ENCODE measurements at places on chromosomes 2 and 18.

DNA sequence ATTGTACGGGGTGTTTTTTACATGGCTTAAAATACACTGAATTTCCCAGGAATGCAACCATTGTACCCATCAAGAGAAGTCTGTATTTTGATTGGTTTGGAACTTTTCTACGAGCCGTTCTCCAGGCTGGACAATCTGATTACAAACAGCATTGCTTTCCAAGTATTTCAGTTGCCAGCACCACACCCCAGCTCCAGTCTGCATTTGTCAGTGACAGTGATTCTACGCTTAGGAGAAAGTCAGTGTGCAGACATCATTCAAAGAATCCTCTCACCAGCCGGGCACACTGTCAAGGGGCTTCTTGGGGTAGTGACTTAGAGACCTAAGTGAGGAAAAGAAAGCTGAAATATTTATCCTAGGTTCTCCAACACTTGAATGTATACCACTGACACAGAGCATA lies 194.1 kb downstream of the ANAPC1 start:
- no peak for DNase-seq

- no peak for DNase-seq
These were observed 14.5 kb upstream of the KIF1A start for GRCh38 chr2:240834377-240834975.

- no peak for DNase-seq
These were observed 44.7 kb downstream of the MGAT4A start for GRCh38 chr2:98685930-98686887.

GRCh38 chr2:233179848-233180366 lies 71.6 kb upstream of the ATG16L1 start:
- no peak for DNase-seq

DNA sequence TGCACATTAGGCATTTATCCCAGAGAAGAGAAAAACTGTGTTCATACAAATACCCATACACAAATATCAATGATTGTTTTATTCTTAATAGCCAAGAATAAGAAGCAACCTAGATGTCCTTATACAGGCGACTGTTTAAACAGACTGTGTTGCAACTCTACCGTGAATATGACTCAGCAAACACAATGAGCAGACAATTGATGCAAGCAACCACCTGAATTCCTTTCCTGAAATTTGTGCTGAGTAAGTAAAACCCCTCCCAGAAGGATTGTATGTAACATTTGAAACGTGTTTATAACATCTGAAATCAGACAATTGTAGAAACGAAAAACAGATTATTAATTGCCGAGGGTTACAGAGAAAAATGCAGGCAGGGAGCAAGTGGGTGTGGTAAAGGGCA lies 621.9 kb upstream of the SOX11 start:
- no peak for DNase-seq

GRCh38 chr2:47867205-47867604 lies 39.1 kb downstream of the FBXO11 start:
- no peak for DNase-seq

DNA sequence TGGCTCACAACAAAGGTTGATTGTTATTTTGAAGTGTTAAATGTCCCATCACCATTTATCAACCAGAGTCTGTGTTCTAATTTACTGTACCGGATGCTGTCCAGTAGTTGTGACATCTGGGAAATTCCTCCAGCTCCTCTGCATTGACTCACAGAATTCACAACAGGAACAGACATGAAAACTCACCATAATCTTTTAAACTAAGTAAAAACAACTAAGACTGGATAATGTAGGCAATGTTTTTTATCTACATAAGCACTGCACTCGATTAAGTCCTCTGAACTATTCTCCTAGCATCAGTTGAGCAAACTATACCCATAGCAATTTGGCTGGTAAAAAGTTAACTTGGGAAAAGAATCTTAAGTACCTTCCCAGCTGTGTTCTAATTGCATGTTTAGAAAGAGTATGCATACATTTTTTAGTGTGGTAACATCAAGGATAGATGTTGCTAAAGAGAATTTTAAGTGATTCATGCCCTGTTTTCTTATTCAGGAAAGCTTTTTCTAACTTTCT lies 42.9 kb upstream of the MYO1B start:
- no peak for DNase-seq

DNA sequence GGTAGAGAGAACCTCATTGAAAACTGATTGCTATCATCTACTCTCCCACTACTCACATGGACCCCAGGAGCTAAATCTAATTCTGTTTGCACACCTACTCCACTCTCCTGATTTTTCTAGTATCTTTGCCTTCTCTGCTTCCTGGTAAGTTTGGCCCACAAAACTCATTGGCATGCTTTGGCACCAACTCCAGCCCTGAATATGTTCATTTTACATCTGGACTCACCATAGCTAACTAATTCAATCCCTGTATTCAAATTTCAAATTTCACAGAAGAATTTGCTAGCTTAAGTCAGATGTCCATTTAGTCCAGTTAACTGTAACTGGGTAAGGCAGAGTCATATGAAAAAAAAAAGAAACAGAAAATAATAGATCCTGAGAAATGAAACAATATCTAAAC lies 442.1 kb downstream of the SUCLG1 start:
- DNase-seq = no peak

GRCh38 chr2:3959372-3959771 lies 256.0 kb downstream of the DCDC2C start:
- peak; percentile 66 for DNase-seq

DNA sequence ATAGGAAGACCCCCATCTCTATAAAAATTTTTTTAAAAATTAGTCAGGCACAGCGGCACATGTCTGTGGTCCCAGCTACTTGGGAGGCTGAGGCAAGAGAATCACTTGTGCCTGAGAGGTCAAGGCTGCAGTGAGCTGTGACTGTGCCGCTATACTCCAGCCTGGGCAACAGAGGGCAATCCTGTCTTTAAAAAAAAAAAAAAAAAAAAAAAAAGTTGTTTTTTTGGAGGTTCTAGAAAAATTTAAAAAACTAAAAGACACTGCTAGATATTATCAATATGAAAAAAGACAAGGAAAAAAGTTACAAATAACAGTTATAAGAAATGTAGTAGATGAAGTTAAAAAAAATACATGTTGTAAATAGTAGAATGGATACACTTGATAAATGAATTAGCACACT lies 56.1 kb upstream of the C2orf15 start:
- no peak for DNase-seq

DNA sequence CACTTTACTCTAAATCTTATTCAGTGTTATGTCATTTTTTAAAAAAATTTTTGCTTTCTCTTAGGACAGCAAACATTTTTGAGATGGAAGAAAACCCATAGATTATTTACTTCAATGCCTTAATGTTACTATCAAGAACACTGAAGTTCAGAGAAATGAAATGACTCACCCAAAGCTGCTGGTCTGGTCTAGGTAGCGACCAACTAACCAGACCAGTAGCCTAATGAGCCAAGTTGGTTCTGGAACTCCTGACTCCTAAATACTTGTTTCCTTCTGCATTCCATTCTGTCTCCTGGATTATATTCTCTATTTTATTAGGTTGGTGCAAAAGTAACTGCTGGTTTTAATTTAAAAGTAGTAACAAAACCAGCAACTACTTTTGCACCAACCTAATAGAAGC lies 35.4 kb downstream of the SLC8A1 start:
- DNase-seq = no peak

DNA sequence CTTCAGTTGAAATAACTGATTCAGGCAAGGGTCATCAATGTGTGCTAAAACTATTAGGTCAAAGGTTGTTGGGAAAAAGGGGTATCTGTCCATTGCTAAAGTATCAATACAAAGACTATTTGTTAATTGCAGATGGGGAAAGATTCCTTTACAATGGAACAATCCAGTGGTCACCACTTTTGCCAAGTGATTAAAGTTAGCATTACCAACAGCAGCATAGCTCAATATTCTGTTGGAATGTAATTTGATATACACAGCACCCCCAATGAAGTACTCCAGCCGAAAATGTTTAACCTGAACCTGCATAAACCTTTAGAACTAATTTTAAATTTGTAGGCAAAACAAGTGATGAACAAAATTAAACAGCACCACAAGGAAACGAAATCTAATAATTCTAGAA lies 191.0 kb downstream of the TCF4 start:
- no peak for DNase-seq

DNA sequence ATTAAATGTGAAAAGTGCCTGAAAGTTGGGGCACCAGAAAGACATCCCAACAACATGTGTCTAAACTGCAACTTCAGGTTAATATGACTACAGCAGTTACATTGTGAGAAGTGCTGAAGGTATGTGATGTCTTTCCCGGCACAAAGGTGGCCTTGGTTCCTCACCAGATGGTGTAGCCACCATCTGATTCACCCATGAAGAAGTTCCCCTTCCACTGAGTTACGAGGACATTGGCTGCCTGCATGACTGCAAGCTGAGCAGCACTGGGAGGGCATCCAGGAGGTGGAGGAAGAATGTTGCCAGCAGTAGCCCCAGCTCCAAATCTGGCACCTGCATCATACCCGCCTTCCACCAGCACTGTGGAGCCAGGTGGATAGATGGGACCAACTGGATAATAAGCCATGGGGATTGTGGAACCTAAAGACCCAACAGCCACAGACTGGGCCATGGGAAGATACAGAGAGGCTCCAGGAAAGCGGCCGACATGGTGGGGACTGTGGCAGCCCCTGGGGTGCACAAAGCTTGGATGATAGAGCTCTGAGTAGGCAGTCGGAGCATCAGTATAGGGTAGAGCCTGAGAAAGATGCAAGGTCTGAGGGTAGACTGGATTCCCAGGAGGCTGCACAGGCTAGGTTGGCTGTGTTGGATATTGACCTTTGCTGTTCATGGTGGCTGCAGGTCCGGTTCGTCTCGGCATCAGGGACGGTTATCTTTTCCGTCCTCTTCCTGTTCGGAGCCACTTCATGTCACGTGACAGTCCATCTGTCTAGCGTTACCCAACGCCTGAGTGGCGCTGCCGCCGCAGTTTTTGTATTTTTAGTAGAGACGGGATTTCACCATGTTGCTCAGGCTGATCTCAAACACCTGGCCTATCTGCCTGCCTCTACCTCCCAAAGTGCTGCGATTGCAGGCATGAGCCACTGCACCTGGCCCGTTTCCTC lies 36.9 kb downstream of the SUMO1 start:
- DNase-seq = no peak

GRCh38 chr2:170375192-170375591 lies 197.2 kb downstream of the MYO3B start:
- no peak for DNase-seq

DNA sequence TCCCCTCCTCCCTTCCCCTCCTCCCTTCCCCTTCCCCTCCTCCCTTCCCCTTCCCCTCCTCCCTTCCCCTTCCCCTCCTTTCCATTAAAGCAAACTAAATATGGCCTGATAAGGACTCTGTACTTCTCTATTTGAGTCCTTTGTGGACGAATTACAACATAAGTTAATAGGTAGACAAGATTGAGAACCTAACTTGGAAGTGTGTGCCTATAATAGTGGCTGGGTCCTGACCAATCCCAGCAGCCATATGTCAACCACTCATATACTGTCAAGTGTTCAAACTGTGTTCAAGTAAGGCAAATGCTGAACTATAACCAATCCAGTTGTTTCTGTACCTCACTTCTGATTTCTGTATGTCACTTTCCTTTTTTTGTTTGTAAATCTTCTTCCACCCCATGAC lies 97.1 kb upstream of the RBMS1 start:
- no peak for DNase-seq

- DNase-seq = no peak
These were observed 87.0 kb upstream of the CXCR4 start for GRCh38 chr2:136204971-136205370.

- no peak for DNase-seq
These were observed 94.8 kb upstream of the SEC11C start for GRCh38 chr18:59044855-59045254.

DNA sequence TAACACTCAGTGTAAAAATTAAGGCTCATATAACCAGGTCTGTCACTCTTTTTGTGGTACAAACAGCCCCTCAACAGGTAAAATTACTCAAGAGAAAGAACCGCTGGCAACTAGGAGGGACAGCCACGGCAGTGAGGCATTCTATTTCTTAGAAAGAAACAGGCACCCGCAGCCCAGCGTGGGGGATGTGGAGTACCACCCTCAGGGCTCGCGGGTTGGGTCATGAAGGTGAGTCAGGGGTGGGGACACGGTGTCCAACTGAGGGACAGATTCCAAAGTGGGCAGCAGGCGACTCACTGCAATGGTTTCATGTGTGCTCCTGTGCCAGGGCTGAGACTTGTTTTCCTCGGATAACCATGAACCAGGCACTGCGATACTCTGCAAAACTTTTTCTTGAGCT lies 129.4 kb downstream of the DTNB start:
- DNase-seq = no peak

DNA sequence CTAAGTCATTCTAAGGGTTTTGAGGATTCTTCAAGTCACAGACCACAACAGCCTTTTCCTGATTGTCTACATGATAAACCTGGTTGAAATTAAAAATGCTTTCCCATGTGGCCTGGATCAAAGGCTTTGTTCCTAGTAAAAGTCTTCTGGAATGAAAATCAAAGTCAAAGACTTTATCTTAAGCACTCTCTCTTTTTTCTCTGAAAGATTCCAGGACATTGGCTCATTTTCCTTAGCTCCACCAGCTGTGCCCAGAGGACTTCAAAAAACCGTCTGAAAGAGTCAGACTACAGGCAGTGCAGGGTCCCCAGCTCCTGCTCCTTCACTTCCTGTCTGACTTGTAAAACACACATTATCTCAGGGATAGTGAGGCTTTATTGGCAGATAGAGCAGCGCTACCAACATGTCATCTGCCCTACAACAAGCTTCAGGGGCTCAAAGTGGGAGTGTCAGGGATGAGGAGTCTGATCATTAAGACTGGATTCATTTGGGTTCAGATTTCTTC lies 148.2 kb downstream of the ESCO1 start:
- no peak for DNase-seq

DNA sequence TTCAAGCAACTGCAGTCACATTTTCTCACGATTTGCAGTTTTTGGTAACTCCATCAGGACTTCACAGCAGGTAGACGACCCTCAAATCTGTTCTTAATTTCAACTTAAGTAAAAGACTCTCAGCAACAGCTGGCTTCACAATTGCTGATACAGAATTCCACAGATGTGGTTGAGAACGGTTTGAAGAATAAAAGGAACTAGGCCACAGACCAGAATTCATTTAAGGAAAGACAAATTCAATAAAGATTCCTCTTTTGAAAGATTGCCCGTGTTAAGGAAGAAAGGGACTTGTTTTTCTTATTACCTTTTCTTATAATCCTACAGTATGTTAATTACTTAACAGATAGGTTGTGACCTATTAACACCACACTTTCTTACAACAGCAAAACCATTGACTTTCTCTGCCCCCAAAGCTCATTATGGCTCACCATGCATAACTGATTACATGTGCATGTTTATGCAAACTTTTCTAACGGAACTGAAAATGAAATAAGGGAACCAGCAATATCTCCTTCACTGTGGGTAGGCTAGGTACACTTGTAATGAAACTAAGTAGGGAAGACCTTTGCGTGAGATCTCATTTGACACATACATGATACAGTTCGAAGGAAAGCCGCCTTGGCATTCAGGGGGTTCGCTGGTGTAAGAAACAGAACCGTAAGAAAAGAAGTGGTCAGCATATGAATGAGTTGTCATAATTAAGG lies 4.7 kb upstream of the ZNF516 start:
- DNase-seq = peak; percentile 79
